ENCODE measurements at places on chromosomes 16 and 17.

DNA sequence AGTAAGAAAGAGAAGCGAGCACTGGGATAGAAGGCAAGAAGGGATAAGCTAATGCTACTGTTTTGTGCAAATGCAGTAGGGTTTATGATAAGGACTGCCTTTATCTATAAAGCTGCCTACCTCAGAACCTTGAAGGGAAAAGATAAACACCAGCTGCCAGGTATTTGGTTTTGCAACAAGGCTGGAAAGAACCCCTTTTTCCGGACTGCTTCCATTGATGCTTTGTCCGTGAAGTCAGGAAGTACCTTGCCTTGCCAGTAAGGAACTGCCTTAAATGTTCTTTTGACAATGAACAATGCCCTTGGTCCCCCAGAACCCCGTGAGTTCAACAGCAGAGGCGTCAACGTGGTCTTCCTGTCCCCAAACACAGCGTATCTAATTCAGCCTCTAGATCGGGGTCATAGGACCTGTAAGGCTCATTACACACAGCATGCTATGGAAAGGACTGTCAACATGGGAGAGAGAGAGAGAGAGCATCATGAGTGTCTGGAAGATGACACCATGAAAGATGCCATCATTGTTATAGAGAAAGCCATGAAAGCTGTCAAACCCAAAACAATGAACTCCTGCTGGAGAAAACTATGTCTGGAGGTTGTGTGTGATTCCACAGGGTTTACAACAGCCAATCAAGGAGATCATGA lies 113.4 kb downstream of the ANKRD11 start:
- no peak overlapping the region for H3K27ac ChIP-seq
- H3K4me3 ChIP-seq: no peak overlapping the region
- H3K36me3 ChIP-seq: no peaks in the 10 kb centered on the region
- peaks cover 35% of the 10 kb centered on the region for H3K4me1 ChIP-seq

GRCh38 chr17:48025904-48026501 lies 11.6 kb downstream of the COPZ2 start:
- peak overlapping the region; percentile 81 for H3K27ac ChIP-seq
- no peaks in the 10 kb centered on the region for H3K27me3 ChIP-seq
- peaks cover 54% of the 10 kb centered on the region for H3K4me1 ChIP-seq

GRCh38 chr17:58537266-58537665 lies 22.8 kb upstream of the MTMR4 start:
- H3K27ac ChIP-seq: no peak overlapping the region
- no peak for DNase-seq
- no peaks in the 10 kb centered on the region for H3K36me3 ChIP-seq

DNA sequence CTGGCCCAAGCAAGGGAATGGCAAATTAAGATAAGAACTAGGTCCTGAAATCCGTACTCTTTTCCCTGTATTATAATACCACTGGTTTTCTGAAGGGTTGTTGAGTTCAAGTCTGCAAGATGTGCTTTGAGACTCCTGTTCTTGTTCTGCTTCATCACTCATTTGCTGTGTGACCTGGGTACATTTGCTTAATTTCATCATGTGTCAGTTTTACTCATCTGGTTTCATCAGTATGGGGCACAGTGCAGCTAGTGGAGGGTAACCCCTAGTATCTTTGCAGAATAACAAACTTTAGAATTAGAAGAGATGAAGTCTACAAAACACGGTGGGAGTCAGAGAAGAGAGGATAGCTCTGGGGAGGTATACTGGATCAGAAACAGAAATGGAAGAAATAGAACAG lies 21.9 kb upstream of the EFCAB13 start:
- no peaks in the 10 kb centered on the region for H3K4me1 ChIP-seq
- DNase-seq: no peak
- peaks cover 62% of the 10 kb centered on the region for H3K36me3 ChIP-seq
- no peaks in the 10 kb centered on the region for H3K27me3 ChIP-seq
- H3K4me3 ChIP-seq: no peak overlapping the region

DNA sequence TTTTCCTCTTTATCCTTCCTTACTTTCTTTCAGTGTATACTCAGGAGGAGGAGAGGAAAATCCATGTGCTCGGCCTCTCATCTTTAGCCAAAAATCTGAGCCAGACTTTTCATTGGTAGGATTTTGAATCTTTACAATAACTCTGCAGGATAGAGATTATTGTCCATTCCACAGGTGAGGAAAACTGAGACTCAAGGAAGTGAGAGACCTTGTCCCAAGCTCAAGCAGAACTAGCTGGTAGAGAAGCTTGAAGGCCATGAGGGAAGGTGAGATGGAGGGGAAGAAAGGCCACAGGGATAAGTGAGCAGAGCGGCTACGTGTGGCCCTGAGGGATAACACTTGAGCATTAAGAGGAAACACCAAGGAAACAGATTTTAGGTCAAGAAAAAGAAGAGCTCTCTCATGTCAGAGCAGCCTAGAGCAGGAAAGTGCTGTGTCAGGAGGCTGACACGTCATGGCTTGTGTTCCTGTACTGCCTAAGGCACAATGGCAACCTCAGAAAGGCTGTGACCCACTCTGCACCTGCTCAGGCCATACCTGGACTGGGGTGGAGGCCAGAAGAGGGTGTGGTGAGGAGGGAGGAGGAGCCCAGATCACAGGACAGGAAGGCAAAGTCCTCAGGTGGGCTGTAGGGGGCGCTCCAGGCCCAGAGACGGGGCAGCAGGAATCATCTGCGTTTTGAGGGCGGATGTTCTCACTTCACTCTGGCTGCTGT lies 11.9 kb downstream of the MT4 start:
- no peaks in the 10 kb centered on the region for H3K4me1 ChIP-seq
- no peak overlapping the region for H3K4me3 ChIP-seq
- H3K27me3 ChIP-seq: no peaks in the 10 kb centered on the region

DNA sequence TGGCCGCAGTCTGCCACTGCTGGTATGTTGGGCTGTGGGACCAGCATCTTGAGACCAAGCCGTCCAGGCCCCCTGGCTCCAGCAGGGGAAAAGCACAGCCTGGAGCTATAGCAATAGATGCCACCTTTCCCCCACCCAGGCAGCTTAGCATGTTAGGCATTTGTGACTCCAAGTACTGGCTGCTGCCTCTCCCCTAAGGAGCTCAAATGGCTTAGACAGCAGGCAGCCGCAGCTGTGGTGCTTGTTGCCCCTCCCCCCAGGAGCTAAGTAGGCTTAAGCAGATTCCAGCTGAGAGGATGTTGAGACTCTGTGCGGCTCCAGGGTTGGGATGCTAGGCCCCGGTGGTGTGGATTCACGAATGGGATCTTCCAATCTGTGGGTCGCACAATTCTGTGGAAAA lies 88.8 kb upstream of the ANKFN1 start:
- no peaks in the 10 kb centered on the region for H3K36me3 ChIP-seq
- no peak overlapping the region for H3K27ac ChIP-seq
- no peaks in the 10 kb centered on the region for H3K27me3 ChIP-seq
- DNase-seq: no peak

DNA sequence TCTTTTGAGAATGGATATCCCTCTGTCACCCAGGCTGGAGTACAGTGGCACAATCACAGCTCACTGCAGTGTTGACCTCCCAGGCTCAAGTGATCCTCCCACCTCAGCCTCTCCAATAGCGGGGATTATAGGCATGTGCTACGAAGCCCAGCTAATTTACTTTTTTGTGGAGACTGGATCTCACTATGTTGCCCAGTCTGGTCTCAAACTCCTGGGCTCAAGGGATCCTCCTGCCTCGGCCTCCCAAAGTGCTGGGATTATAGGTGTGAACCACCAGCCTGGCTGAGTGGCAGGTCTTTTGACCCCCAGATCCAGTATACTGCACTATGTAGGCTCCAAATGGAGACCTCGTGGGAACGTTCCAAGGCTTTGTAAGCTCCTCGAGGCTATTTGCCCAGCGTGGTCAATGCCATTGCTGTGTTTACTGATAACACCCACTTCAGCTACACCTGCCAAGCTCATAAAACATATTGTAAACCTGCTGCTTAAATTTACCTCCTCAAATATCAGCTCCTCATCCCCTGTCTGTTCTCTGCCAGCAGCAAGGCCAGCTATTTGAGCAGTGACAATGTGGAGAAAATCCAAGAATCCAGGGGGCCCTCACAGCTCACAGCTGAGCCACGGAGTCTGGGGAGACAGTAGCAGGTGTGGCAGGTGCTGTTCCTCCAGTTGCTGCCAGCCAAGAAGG lies 16.2 kb upstream of the KIFC3 start:
- H3K4me1 ChIP-seq: peaks cover 4% of the 10 kb centered on the region
- H3K27ac ChIP-seq: no peak overlapping the region
- no peak overlapping the region for H3K4me3 ChIP-seq
- no peaks in the 10 kb centered on the region for H3K36me3 ChIP-seq
- DNase-seq: no peak
- H3K27me3 ChIP-seq: no peaks in the 10 kb centered on the region

DNA sequence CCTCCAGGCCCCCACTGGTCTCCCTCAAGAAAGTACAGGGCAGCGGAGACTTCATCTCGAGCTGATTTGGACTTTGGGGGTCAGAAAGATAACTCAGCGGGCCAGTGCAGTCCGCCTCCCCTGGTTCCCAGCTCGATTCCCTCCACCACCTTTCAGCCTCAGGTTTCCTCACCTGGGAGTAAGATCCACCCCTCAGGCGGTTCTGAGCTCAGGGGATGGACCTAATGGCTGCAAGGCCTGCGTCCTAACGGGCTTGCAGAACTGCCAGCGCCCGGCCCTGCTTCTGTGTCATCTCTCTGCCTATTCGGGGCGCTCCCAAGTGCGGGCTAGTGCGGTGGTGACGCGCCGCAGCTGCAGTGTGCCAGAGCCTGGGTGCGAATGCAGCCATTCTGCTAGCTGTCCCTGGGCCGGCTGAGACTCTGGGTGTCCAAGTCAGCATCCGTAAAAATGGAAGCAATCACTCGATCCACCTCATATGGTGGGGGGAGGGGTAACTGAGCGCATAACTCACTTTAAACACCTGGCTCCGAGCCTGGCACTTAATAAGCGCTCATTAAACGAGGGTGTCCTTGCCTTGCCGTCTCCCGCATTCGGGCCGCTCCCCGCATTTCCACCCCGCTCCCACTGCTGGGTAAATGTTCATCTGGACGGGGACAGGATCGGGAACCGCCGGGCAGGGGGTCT lies 129.6 kb upstream of the LHX1 start:
- H3K27me3 ChIP-seq: no peaks in the 10 kb centered on the region
- DNase-seq: no peak
- H3K4me1 ChIP-seq: no peaks in the 10 kb centered on the region
- no peak overlapping the region for H3K4me3 ChIP-seq

DNA sequence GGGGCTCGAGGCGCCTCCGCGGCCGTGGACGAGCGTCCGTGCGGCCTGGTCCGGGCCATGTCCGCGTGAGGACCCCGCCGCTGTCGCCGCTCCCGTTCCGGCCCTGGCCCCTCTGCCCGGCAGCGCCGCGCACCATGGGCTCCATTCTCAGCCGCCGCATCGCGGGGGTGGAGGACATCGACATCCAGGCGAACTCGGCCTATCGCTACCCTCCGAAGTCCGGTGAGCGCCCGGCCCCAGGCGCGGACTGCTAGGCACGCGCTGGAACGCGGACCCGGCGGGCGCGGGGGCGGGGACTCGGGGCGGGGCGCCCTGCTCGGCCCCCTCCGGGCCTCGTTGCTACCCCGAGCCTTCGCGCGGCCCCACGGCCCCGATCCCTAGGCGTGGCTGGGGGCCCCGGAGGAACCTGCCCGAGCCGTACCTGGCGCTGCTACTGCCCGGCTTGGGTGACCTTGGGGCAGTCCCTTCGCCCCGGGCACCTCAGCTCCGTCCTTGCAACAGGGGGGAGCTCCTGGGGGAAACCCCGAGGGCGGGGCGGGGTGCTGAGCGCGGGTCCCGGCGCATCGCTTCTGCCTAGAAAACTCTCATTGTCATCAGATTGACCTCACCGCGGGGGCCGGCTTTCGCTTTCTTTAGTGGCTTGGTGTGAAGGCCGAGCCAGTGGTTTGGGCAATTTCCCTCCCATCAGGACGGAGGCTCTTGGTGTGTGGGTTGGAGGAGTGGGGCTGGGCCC lies 367 bp downstream of the MGRN1 start:
- DNase-seq: peak; percentile 53
- H3K27ac ChIP-seq: peak overlapping the region; percentile 94
- no peaks in the 10 kb centered on the region for H3K36me3 ChIP-seq
- no peaks in the 10 kb centered on the region for H3K27me3 ChIP-seq
- peaks cover 15% of the 10 kb centered on the region for H3K4me1 ChIP-seq

DNA sequence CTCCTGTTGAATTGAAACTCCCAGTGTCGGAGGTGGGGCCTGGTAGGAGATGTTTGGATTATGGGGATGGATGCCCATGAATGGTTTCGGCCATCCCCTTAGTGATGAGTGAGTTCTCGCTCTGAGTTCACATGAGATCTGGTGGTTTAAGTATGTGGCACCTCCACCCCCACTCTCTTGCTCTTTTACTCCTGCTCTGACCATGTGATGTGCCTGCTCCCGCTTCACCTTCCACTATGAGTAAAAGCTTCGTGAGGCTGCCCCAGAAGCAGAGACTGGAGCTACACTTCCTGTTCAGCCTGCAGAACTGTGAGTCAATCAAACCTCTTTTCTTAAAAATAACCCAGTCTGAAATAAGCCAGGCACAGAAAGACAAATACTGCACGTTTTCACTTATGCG lies 512.4 kb downstream of the HS3ST4 start:
- no peak for DNase-seq
- H3K4me1 ChIP-seq: no peaks in the 10 kb centered on the region
- no peak overlapping the region for H3K27ac ChIP-seq
- H3K36me3 ChIP-seq: no peaks in the 10 kb centered on the region
- H3K27me3 ChIP-seq: no peaks in the 10 kb centered on the region

GRCh38 chr16:75238132-75238852 lies 13.1 kb downstream of the BCAR1 start:
- DNase-seq: peak; percentile 59
- no peaks in the 10 kb centered on the region for H3K36me3 ChIP-seq
- H3K27me3 ChIP-seq: no peaks in the 10 kb centered on the region
- no peaks in the 10 kb centered on the region for H3K4me1 ChIP-seq
- H3K4me3 ChIP-seq: no peak overlapping the region

DNA sequence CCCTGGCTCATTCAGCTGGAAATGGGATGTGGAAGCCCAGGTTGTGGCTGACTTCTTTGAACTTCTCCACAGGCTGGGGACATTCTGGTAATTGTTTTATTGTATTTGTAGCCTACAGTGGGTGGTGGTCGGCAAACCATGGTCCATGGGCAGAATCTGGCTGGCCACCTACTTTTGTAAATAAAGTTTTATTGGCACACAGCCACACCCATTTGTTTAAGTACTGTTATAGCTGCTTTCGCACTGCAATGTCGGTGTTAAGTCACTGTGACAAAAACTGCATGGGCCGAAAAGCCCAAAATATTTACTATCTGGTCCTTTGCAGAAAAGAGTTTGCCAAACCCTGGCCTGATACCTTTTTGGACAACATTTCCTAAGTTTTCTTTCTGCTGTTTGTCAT lies 86.2 kb downstream of the NTN1 start:
- H3K27me3 ChIP-seq: no peaks in the 10 kb centered on the region
- H3K36me3 ChIP-seq: no peaks in the 10 kb centered on the region
- no peaks in the 10 kb centered on the region for H3K4me1 ChIP-seq
- no peak overlapping the region for H3K4me3 ChIP-seq

Data from tibial nerve (tissue), 4 donors.